Mesendoderm (in vitro differentiated cells): ENCODE measurements at places on chromosomes 11 and 22.

DNA sequence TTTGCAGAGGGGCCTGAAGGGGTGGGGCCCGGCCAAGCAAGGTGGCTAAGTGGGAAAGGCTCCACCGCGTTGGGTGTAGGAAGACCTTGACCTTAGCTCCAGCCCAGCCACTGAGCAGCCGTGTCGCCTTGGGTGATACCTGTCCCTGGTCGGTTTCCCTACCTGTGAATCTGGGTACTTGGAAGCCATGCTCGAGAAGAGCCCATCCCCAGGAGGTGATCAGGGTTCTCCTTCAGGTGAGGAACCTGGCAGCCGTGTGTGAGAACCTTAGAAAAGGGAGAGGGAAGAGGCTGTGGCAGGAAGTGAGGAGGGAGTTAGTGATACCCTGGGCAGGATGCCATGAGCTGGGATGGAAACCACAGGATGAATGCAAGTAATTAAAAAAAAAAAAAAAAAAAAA, 21.6 kb downstream of the PPARA start:
- H3K4me3 ChIP-seq: no peak overlapping the region
- H3K27ac ChIP-seq: no peak overlapping the region
- H3K27me3 ChIP-seq: no peaks in the 10 kb centered on the region
- DNase-seq: no peak
- H3K36me3 ChIP-seq: no peaks in the 10 kb centered on the region

DNA sequence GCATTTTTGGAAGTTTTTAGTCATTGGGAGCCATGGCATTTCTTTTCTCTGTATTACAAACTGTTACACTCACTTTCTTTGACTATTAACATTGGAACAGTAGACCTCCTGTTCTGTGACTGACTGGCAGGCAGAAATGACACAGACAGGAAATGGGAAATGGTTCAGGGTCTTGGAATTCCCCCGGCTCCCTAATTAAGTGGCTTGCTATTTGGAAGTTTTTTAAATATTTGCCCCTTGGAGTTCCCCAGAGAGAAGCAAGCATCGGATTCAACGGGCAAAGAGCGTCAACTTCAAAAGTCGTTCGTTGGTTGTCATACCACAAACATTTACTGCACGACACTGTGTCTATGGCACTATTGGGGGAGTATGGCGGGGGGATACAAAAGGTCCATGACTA, 1.1 kb upstream of the BIRC2 start:
- no peak overlapping the region for H3K27ac ChIP-seq
- DNase-seq: peak; percentile 44
- no peaks in the 10 kb centered on the region for H3K27me3 ChIP-seq
- no peaks in the 10 kb centered on the region for H3K36me3 ChIP-seq

DNA sequence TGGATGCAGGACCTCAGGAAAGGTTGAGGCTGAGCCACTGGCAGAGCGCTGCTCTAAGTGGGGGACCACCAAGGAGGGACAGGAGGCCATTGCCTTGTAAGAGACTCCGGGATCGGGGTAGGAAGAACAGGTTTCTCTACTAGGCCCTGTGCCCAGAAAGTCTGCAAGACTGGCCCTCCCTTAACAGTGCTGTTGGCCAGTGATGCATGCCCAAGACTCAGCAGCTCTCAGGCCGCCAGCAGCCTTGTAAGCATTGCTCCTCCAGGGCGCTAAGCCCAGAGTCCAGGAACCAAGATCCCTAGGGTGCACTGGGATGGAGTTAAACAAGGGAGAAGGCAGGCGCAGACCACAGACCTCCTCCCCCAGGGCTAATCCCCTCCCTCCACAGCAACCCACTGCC, 39.3 kb upstream of the PANX1 start:
- no peaks in the 10 kb centered on the region for H3K36me3 ChIP-seq
- H3K4me1 ChIP-seq: no peaks in the 10 kb centered on the region
- no peak overlapping the region for H3K4me3 ChIP-seq
- H3K27me3 ChIP-seq: no peaks in the 10 kb centered on the region
- no peak for DNase-seq
- no peak overlapping the region for H3K27ac ChIP-seq

DNA sequence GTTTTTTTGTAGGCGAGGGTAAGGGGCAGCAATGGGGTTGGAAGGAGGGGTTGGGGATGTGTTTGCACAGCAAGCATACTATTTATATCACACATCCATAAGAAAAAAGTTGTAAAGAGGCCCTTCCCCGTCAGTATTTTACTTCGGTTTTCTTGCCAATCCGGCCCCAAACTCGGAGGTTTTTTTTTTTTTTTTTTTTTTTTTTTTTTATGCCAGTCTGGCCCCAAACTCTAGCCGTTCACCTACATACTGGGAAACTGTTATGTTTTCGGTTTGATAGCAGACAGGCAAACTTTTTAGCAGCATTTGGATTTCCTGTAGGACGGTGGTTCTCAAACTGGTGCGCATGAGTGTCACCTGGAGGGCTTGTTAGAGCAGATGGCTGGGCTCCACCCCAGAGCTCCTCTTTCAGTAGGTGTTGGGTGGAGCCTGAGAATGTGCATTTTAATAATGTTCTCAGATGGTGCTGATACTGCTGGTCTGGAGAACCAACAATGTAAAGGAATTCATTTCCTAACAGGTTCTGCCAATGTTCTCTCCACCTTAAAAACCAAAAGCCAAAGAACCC, 76.5 kb upstream of the ZBED5 start:
- no peak overlapping the region for H3K27ac ChIP-seq
- no peaks in the 10 kb centered on the region for H3K4me1 ChIP-seq
- H3K4me3 ChIP-seq: no peak overlapping the region
- no peak for DNase-seq
- no peaks in the 10 kb centered on the region for H3K36me3 ChIP-seq

GRCh38 chr11:30873924-30874610, 287.9 kb upstream of the MPPED2 start:
- no peak for DNase-seq
- H3K36me3 ChIP-seq: no peaks in the 10 kb centered on the region
- H3K4me3 ChIP-seq: no peak overlapping the region
- H3K27ac ChIP-seq: no peak overlapping the region

DNA sequence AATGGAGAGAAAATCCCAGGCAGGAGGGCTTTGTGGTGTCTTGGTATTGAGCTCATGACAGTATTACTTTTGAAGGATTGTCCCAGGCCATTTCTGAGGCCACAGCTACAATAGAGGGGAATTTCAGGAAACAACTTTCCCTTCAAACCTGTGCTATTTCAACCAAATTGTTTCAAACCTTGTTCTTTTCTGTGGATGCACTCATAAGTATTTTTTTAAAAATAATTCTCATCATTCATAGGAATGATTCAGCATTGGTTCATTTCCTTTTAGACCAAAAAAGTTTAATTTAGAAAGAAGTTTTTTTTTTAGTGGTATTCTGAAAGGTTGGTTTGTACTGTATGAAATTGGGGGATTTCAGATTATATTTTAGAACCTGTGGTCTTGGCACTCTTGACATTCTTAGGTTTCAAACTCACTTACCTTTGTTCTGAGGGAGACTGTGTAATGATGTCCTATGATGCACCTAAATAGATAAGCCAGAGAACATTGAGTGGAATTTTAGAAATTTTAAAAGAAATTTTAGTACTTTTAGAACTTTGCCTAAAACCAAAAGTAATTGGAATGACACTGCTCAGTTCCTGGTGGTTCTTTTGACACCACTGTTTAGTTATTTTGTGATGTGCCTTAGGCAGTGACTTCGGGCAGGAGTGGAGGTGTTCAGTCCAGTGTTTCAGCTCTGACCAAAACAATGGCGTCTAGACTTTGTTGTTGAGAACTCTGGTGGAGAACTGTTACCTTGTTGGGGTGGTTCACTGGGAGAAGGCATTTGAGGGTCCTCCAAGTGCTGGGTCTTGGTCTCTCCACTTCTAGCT, 12.2 kb downstream of the TEAD1 start:
- peaks cover 57% of the 10 kb centered on the region for H3K4me1 ChIP-seq
- no peaks in the 10 kb centered on the region for H3K27me3 ChIP-seq
- no peak overlapping the region for H3K27ac ChIP-seq
- H3K4me3 ChIP-seq: no peak overlapping the region
- H3K36me3 ChIP-seq: no peaks in the 10 kb centered on the region
- no peak for DNase-seq
